Fibroblast of the aortic adventitia (primary cell): ENCODE measurements at places on chromosomes 11 and 22. TPM values are rescaled to one million over a fixed set of nuclear protein-coding genes. Genes with fewer than 3 reads are reported as not detected.

Gene EXPH5
- total RNA-seq, result 0.72 and 1.1 TPM in 2 replicates

Gene PISD
- 21.3 and 25.5 TPM in 2 replicates for total RNA-seq

GRCh38 chr22:41770715-41771468, 29.6 kb upstream of the CCDC134 start:
- DNase-seq, result no peak

GRCh38 chr11:20368438-20368837, 4.9 kb downstream of the HTATIP2 start:
- DNase-seq, result no peak

- DNase-seq, result no peak
Observed at GRCh38 chr11:117923773-117924172, 5.4 kb downstream of the TMPRSS13 start.

- DNase-seq, result no peak
Observed at GRCh38 chr11:10457901-10458300, 2.8 kb downstream of the AMPD3 start.

GRCh38 chr11:61533401-61533800, 24.9 kb downstream of the LRRC10B start:
- DNase-seq, result no peak

Gene AGBL2
- 0.90 and 1.4 TPM in 2 replicates for total RNA-seq

GRCh38 chr11:34148504-34149165, 43.2 kb downstream of the NAT10 start:
- no peak for DNase-seq

GRCh38 chr22:30027169-30027568, 53.1 kb upstream of the HORMAD2 start:
- DNase-seq, result no peak

Gene DEUP1
- not detected in 2 replicates for total RNA-seq

- no peak for DNase-seq
Observed at GRCh38 chr11:61507962-61508861, at the start of gene LRRC10B. LRRC10B (plus strand) TSS chr11:61508749; CDS start chr11:61508999, 250 bp downstream.

Gene KCNJ11
- not detected in 2 replicates for total RNA-seq

Gene DKK3
- 94.3 and 334 TPM in 2 replicates for total RNA-seq

DNA sequence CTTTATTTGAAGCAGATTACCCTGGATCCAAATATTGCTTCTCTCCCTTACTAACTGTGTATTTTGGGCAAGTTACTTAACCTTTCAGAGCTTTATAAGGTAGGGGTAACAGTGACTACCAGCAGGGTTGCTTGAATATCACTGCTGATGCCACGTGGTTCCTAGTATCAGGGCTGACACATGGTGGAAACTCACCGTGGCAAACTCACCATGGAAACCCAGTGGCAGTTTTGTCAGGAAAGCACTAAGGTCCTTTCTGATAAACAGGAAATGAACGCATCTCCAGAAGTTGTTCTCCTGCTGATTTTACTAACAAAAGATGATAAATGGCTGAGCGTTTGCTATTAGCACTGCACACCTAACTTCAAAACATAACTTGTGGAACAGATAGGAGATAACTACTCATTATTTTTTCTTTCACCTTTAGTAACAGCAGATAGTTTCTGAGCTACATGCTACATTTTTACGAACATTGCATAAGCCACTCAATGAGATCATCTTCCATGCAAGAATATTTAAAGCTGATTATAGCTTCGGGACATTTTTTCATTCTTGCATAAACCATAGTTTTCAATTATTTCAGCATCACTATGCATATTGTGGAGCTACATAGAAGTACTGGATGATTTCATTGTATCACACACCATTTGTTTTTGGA, 59.7 kb upstream of the RAG2 start:
- DNase-seq, result no peak

- DNase-seq, result no peak
Observed at GRCh38 chr11:106217456-106217855, 140.0 kb downstream of the AASDHPPT start.

- DNase-seq, result no peak
Observed at GRCh38 chr11:73629907-73630306, 16.5 kb upstream of the PLEKHB1 start.

Gene SPON1
- 3.5 and 42.9 TPM in 2 replicates for total RNA-seq

Gene C11orf21
- not detected in 2 replicates for total RNA-seq

Gene PTPN5
- not detected in 2 replicates for total RNA-seq

GRCh38 chr11:97794876-97795275, 1225.9 kb upstream of the CNTN5 start:
- DNase-seq, result peak; percentile 2

GRCh38 chr22:37566329-37566837, 6.1 kb downstream of the CDC42EP1 start:
- DNase-seq, result no peak
